HS-27A (cell line): ENCODE measurements at places on chromosomes 4 and X.

- no peak for DNase-seq
Measured at GRCh38 chrX:27254656-27255055, 208.5 kb downstream of the PPP4R3C start.

DNA sequence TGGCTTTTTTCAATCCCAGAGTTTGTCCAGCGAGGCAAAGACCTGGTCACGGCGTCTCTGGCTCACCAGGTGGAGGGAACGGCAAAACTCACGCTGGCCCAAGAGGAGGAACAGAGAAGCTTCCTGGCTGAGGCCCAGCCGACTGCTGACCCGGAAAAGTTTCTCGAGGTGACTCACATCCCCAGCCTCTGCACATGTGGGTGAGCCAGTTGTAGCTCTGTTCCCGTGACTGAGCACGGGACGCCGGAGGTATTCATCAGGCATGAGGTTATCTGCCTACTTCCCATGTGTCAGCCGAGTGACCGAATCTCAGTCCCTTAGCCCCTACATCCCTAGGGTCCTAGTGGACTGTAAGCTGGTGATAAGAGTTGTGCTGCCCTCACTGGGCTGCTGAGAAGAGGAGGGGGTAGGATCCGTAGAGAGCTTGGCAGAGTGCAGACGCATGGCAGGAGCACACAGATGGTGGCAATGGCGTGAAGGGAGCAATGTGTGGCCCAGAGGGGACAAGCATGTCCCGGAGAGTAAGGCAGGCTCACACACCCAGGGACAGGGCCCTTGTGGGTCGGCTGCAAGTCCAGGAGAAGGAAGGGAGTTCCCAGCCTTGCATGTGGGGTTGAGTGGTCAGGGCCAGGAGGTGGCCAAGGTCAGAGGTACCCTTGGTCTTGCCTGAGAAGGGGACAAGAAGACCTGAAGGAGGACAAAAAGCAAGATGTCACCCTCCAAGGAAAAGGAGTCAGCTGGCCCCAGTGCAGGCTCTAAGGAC, 42.9 kb downstream of the EVC start:
- peak; percentile 51 for DNase-seq

DNA sequence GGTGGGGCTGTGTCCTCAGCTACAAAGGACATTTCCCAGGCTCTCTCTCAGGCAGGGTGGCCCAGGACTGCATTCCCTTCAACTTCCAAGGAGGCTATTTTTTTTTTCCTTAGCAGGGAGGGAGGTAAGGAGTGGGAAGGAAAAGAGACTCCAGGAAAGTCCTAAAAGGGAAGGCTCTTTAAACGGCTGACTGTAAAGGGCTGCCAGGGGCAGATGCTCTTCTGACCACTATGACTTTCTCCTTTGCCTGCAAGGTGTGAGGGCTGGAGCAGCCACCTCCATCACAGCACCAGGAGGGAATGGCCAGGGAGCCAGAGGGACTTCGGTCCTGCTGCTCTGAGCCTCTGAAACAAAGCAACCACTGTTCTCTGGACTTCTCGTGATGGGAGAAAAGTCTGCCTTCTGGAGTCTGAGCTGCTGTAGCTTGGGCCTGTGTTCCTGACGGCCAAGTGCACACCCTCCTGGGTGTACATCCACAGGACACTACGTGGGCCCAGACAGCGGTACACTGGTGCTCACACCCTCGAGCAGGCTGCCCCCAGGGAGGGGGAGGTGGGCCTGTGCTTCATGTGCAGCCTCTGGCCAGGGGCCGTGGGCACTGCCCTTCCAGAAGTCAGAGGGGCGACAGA, 17.9 kb downstream of the NAT8L start:
- DNase-seq: no peak

DNA sequence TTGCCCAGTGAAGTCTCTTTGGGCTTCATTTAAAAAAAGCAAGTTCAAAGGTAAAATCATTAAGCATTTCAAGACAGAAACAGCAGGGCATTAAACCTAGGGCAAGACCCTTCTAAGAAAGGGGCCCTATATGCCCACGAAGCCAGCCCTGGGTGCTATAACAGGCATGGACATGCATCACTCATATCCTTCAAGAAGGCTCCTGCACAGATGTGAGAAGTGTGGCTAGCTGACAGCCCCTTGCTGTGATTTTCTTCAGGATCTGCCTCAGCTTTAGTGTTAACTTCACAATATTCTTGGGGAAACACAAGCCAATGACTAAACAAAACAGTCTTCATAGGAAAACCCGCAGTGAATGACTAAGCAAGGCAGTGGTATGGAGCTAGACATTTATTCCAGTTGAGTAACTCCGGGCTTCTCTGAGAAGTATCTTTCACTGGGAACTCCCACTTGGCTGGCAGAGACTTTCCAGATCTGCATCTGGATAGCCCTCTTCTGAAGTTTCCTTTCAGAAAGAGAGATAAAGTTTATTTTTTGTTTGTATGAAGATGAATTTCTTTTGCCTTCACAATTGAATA, 11.9 kb upstream of the MAOA start:
- no peak for DNase-seq

- no peak for DNase-seq
Measured at GRCh38 chrX:18591834-18592233, 80.1 kb downstream of the RS1 start.

DNA sequence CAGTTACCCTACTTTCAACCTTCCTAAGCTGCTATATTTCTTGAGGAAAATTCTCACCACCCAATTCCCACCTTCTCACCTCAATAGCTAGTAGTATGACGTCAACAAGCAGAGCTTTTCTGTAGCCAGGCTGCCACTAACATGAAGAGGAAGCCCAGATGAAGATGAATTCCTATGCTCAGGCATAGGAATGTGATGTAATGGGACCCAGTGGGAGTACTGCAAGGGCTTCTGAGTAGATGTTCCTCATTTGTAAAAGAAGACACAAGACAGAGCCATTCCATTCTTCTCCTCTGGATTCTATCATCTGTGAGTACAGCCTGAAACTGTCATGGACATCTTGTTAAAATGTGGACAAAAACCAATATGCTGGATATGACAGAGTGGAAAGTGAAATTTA, 81.6 kb upstream of the KLF3 start:
- no peak for DNase-seq

DNA sequence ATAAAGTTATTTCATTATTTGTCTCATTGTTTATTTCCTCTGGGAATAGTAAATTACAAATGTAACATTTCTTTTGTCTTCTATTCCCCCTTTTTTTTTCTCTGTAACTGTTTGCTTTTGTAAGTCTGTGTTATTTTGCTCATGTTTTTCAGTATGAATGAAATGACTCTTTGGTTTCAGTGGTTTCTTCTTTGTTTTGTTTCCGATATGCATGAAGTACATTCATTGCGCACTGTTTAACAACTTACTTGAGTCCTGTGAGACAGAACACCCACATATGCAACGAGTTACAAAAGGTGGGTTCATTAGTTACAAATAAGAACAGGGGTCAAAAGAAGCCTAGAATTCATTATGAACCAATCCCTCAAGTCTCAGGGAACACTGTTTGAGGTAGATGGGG, 175.0 kb upstream of the UGT8 start:
- no peak for DNase-seq

GRCh38 chrX:123425904-123426303, 241.8 kb downstream of the GRIA3 start:
- DNase-seq: no peak

DNA sequence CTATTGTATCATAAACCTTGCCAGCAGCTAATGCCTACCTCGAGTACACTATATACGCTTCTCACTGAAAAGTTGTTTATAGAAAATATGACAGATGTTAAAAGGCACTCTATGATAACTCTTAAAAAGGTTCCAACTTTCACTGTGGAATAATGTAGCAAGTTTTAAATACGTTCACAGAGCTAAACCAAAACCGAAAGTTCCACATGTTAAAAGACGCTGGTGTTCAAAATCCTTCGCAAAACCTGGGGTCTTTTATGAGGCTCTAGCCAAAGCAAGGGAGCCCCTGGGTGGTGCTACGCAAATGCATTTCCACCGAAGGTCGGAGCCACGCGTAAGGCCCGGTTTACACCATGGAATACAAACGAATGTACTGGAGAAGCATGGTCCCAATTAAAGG, 103.7 kb upstream of the TENM3 start:
- no peak for DNase-seq

DNA sequence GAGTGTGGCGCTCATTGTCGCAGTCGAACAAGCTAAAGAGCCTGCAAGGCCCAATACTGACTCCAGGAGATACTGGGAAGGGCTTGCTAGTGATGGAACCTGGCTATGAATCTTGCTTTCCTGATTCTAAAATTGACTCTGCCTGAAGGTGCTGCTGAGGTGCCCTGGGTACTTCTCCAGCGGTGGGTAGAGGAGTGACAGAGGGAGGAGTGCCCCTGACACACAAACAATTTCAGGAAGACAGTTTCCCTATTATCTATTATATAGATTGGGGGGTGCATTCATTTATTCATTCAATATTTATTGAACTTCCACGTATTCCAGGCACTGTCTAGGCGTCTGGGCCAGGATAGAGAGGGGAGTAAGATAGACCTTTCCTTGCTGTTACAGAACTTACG, 339.2 kb upstream of the GATB start:
- DNase-seq: no peak
